ENCODE measurements at places on chromosomes 5 and 9. TPM values are rescaled to one million over a fixed set of nuclear protein-coding genes. Genes with fewer than 3 reads are reported as not detected.

The MELK gene
- total RNA-seq = 18.8 TPM

The PCDHGA2 gene
- 19.4 TPM for total RNA-seq

The FGF18 gene
- 0.68 TPM for total RNA-seq

The IFNA8 gene
- not detected for total RNA-seq

The ANGPTL2 gene
- total RNA-seq = 2.4 TPM

The ENG gene
- total RNA-seq = 214 TPM

The UBQLN1 gene
- 147 TPM for total RNA-seq

The DOLPP1 gene
- 14.4 TPM for total RNA-seq

The CER1 gene
- total RNA-seq = 0.47 TPM

The DBH gene
- total RNA-seq = 0.06 TPM

The PCDHGA8 gene
- total RNA-seq = 8.2 TPM

The ST8SIA4 gene
- 0.93 TPM for total RNA-seq

The PCDHB13 gene
- 8.6 TPM for total RNA-seq

The MLANA gene
- not detected for total RNA-seq

The PHYHD1 gene
- 18.5 TPM for total RNA-seq

The REEP2 gene
- total RNA-seq = 18.3 TPM

The IL7R gene
- 17.5 TPM for total RNA-seq

The OTULINL gene
- total RNA-seq = 11.3 TPM

The FSD1L gene
- 12.2 TPM for total RNA-seq

The CCL27 gene
- total RNA-seq = not detected

The BTNL9 gene
- 28.4 TPM for total RNA-seq

The CORO2A gene
- total RNA-seq = 46.3 TPM

The LHFPL2 gene
- total RNA-seq = 48.6 TPM

The B4GALT7 gene
- total RNA-seq = 49.9 TPM
